Neuronal stem cell (in vitro differentiated cells): ENCODE measurements at places on chromosomes 5 and 9.
A peak's percentile ranks its signal among the peaks of the same experiment; 100 is the strongest.

- H3K36me3 ChIP-seq = no peaks in the 10 kb centered on the region
- DNase-seq = no peak
- peaks cover 2% of the 10 kb centered on the region for H3K4me1 ChIP-seq
- H3K4me3 ChIP-seq = no peak overlapping the region
These were observed 57.1 kb upstream of the NMUR2 start for GRCh38 chr5:152462021-152462721.

DNA sequence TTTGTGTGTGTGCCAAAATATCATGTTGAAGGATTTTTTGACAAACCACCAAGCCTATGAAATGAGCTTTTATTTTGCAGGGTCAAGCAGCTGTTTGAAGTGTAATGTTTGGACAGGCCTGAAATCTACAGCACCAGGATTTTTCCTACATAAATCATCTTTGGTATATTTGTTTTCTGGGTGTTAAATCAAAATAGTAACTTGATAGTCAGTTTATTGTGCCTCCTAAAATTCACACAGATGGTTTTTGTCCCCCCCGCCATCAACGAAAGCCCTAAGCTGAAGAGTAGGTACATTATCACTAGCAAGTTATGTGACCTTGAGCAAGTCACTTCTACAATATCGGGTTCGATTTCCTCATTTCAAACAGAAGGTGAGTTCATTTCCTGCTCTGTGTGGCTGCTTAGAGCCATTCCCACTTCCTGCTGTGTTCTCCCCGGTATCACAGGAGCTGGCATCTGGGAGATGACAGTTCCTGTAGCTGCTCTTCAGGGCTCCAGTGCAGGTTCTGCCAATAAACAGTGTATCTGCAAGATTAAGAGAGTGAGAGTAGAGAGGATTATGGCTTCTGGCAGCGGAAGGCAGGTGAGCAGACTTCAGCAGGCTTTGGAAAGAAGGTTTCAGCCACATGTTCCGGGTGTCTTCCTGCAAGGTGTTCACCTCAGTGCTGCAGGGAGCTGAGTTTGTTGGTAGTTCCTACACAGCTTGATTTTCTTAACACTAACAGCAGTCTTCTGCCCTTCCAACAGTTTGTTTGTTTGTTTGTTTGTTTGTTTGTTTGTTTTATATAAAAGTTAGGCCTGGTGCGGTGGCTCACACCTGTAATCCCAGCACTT, 48.4 kb upstream of the GNE start:
- DNase-seq = no peak
- H3K27me3 ChIP-seq = no peaks in the 10 kb centered on the region
- no peak overlapping the region for H3K27ac ChIP-seq
- H3K36me3 ChIP-seq = no peaks in the 10 kb centered on the region
- H3K4me1 ChIP-seq = no peaks in the 10 kb centered on the region

GRCh38 chr5:172370237-172370640, 84.1 kb downstream of the SH3PXD2B start:
- no peaks in the 10 kb centered on the region for H3K27me3 ChIP-seq
- no peaks in the 10 kb centered on the region for H3K4me1 ChIP-seq
- peaks cover 88% of the 10 kb centered on the region for H3K36me3 ChIP-seq
- DNase-seq = no peak
- no peak overlapping the region for H3K4me3 ChIP-seq

- no peaks in the 10 kb centered on the region for H3K27me3 ChIP-seq
- H3K27ac ChIP-seq = peak overlapping the region; percentile 16
- no peak overlapping the region for H3K4me3 ChIP-seq
- H3K36me3 ChIP-seq = peaks cover 73% of the 10 kb centered on the region
- DNase-seq = no peak
- H3K4me1 ChIP-seq = peaks cover 18% of the 10 kb centered on the region
These were observed 213.5 kb downstream of the PBX3 start for GRCh38 chr9:125960626-125961025.

DNA sequence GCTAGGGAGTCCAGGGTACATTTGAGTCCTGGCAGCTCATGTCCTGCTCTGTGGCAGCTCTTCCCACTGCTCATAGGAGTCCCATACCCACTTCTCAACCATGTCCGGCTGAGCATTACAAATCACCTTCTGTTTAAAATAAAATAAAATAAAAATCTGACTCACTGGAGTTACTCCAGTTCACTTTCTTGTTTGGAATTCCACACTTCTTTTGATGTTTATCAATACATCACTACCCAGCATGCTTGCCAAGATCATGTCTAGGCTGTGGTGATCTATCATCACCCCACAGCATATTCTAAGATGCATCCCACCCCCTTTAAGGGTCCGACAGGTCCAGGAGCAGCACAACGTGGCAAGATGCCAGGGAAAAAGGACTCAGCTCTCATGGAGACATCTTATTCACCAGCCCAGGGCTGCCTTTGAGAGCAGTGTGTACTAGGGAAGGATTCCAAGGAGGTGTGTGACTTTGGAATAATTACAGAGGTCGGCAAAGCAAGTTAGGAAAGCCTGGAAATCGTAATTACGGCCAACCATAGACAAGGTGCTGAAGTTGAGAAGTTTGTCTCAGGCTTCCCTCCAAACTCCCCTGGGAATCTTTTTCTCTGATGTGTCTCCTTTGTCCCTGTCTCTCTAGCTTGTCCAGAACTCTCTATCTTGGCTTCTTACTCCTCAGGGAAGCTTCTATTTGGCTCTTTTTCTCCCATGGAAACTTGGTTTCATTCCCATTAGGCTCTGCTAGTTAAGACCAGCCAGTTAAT, 111.4 kb upstream of the SLC1A3 start:
- H3K27me3 ChIP-seq = no peaks in the 10 kb centered on the region

GRCh38 chr5:151719228-151720000, 32.7 kb upstream of the SPARC start:
- H3K36me3 ChIP-seq = no peaks in the 10 kb centered on the region
- DNase-seq = no peak
- H3K27ac ChIP-seq = no peak overlapping the region
- no peaks in the 10 kb centered on the region for H3K27me3 ChIP-seq

- H3K4me3 ChIP-seq = no peak overlapping the region
- H3K4me1 ChIP-seq = no peaks in the 10 kb centered on the region
- H3K27me3 ChIP-seq = peaks cover 58% of the 10 kb centered on the region
- no peak for DNase-seq
These were observed 10.6 kb downstream of the PRDM6 start for GRCh38 chr5:123099514-123100151.

- H3K27me3 ChIP-seq = no peaks in the 10 kb centered on the region
- H3K27ac ChIP-seq = no peak overlapping the region
- H3K4me3 ChIP-seq = peak overlapping the region; percentile 75
- H3K4me1 ChIP-seq = peaks cover 11% of the 10 kb centered on the region
These were observed 1.2 kb downstream of the CDC14B start for GRCh38 chr9:96618209-96619123.

- H3K27me3 ChIP-seq = no peaks in the 10 kb centered on the region
- no peaks in the 10 kb centered on the region for H3K36me3 ChIP-seq
- no peak overlapping the region for H3K27ac ChIP-seq
- DNase-seq = no peak
These were observed 279.3 kb upstream of the TARS1 start for GRCh38 chr5:33161421-33161820.

GRCh38 chr9:111832449-111832848, 37.7 kb upstream of the SHOC1 start:
- no peak overlapping the region for H3K4me3 ChIP-seq
- H3K4me1 ChIP-seq = no peaks in the 10 kb centered on the region
- no peak overlapping the region for H3K27ac ChIP-seq
- H3K27me3 ChIP-seq = no peaks in the 10 kb centered on the region
- no peak for DNase-seq

DNA sequence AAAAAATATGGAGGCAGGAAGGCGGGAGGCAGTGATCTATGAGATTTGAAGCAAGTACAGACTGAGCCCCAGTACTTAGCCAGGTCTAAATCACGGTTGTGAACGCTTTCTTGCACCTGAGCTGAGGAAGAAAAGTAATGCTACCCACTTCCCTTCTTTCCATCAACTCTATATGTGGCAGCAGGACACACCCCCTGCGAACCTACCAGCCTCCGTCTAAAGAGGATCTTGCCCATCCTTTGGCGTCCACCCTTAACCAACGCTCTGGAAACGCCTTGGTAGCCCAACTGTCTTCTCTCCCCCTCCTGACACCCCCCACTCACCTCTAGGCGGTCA, 545 bp downstream of the HMGCS1 start:
- peak overlapping the region; percentile 95 for H3K4me3 ChIP-seq
- peak overlapping the region; percentile 81 for H3K27ac ChIP-seq
- DNase-seq = no peak
- H3K27me3 ChIP-seq = no peaks in the 10 kb centered on the region

GRCh38 chr9:35790385-35791296, 750 bp upstream of the NPR2 start:
- no peak overlapping the region for H3K4me3 ChIP-seq
- H3K27ac ChIP-seq = no peak overlapping the region
- DNase-seq = peak; percentile 71
- H3K36me3 ChIP-seq = peaks cover 4% of the 10 kb centered on the region

DNA sequence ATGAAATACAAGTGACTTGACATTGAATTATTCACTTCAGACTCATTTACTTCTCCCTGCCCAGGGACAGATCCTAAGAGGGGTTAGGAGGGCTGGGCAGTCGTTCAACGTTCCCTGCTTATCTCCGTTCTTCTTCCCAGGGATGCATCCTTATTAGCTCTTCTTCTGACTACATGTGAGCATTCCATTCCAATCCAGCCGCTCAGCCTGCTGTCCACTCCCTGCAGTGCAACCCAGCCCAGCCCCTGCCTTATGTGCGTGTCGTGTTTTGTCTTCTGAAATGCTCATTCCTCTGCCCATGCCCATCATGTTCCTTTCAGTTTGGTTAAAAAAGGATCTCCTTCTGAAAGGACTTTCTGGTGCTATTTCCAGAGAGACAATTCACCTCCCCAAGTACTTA, 64.7 kb upstream of the PALM2AKAP2 start:
- H3K4me3 ChIP-seq = no peak overlapping the region
- no peaks in the 10 kb centered on the region for H3K4me1 ChIP-seq
- H3K36me3 ChIP-seq = no peaks in the 10 kb centered on the region
- no peak for DNase-seq
- H3K27ac ChIP-seq = no peak overlapping the region
- H3K27me3 ChIP-seq = no peaks in the 10 kb centered on the region

DNA sequence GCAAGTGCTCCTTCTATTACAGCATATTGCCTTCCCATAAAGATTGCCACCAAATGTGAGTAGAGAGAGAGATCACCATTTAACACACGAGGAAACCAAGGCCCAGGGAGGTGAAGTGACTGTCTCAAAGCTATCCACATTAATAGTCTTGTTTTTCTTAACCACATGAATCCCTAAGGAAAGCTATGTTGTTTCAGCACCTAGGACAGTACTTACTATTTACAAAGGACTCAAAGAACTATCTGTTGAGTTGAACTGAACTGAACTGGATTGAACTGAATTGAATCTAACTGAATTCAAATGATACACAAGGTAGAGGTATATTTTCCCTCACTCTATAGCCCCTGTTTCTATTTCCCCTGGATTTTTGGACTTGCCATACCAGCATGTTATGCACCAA, 430.4 kb downstream of the CAAP1 start:
- no peaks in the 10 kb centered on the region for H3K27me3 ChIP-seq
- DNase-seq = peak; percentile 15
- H3K4me3 ChIP-seq = no peak overlapping the region
- H3K4me1 ChIP-seq = peaks cover 1% of the 10 kb centered on the region

GRCh38 chr5:180297587-180298282, 5.9 kb upstream of the MAPK9 start:
- no peak overlapping the region for H3K27ac ChIP-seq
- no peak overlapping the region for H3K4me3 ChIP-seq
- H3K4me1 ChIP-seq = peaks cover 5% of the 10 kb centered on the region
- H3K27me3 ChIP-seq = peaks cover 2% of the 10 kb centered on the region
- DNase-seq = no peak

- H3K27ac ChIP-seq = no peak overlapping the region
- DNase-seq = no peak
- no peak overlapping the region for H3K4me3 ChIP-seq
- H3K4me1 ChIP-seq = peaks cover 2% of the 10 kb centered on the region
These were observed 30.4 kb downstream of the IRF1 start for GRCh38 chr5:132459983-132460838.

- H3K4me1 ChIP-seq = no peaks in the 10 kb centered on the region
- no peaks in the 10 kb centered on the region for H3K36me3 ChIP-seq
- no peak overlapping the region for H3K27ac ChIP-seq
These were observed 55.2 kb upstream of the NEK6 start for GRCh38 chr9:124202447-124202971.

DNA sequence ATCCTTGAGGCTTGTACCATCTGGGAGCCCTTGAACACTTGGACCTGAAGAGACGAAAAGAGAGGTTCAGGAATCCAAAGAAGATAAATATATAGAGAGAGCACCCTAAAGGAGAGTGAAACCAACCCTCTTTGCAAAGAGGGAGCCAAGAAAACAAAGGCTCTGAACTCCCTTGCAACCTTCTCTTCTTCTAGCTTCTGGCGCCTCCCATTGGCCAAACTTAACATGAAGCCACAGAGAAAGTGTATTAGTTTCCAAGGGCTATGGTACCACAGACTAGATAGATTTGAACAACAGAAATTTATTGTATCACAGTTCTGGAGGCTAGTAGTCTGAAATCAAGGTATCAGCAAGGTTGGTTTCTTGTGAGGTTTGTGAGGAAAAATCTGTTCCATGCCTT, 175.1 kb downstream of the HCN1 start:
- H3K4me1 ChIP-seq = no peaks in the 10 kb centered on the region
- H3K27ac ChIP-seq = no peak overlapping the region
- no peaks in the 10 kb centered on the region for H3K36me3 ChIP-seq
- DNase-seq = peak; percentile 59
- H3K4me3 ChIP-seq = no peak overlapping the region

DNA sequence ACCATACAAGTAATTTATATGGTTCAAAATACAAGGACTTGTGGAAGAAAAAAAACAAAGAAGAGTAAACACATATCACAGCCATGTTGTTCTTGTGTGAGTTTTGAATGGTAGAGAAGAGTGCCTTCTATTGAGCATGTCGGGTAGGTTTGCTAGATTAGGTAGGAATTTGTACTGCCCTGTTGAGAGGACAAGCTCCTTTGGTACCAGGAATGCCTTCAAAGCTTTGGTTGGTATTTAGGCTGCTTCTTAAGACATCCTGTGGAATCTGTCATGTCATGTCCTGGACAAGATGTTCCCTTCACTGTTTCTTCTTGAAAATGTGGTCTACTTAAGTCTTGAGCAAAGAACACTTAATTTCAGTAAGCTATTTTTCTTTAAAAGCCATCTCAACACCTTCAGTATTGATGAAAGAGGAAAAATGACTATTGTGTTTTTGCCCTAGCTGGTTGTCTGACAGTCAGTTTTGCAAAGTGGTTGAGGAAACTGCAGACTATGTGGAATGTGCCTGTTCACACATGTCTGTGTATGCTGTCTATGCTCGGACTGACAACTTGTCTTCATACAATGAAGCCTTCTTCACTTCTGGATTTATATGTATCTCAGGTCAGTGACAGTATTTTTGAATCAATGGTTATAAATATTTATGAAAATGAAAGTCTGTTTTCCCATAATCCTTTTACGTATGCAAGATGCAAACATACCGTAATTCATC, 296.9 kb downstream of the ADGRV1 start:
- H3K4me3 ChIP-seq = no peak overlapping the region
- no peak for DNase-seq
- H3K4me1 ChIP-seq = no peaks in the 10 kb centered on the region
- H3K27ac ChIP-seq = no peak overlapping the region
